ENCODE measurements at places on chromosomes 2 and 18.

GRCh38 chr2:197973772-197974171 lies 169.4 kb downstream of the PLCL1 start:
- no peak for DNase-seq

- DNase-seq: no peak
Observed at GRCh38 chr2:9803023-9803805, 40.1 kb upstream of the TAF1B start.

GRCh38 chr18:79459946-79460480 lies 64.3 kb downstream of the NFATC1 start:
- no peak for DNase-seq

DNA sequence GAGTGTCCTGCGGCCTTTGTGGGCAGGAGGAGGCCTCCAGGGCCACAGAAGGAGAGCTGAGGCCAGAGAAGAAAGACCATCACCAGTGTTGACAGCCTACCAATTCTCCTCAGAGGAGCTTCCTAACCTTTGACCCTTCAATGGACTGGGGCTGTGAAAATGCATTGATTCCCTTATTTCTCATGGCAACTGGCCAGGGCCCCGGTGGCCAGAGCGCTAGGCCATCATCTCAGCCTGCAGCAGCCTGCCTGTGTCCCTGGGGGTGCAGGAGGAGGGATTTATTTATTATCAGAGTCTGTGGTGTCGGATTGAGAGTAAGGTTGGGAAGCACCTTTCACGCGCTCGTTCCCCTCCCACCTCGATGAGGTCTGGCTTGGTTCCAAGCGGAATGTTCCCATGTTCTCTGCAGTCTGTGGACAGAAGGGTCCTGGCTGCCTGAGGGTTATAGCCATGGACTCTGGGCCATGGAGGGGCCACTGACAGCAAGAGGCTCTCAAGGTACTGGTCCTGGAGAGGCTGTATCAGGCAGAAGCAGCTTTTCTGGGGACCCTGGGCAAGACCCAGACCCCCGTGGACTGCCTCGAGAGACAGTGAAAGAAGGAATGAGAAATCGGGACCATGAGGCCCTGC lies 53.8 kb downstream of the CYP27C1 start:
- no peak for DNase-seq

GRCh38 chr2:216554755-216555154 lies 56.1 kb downstream of the RPL37A start:
- DNase-seq: no peak

Measured in neural crest cell (in vitro differentiated cells).